ENCODE measurements at places on chromosomes 2 and 18.

- DNase-seq, result no peak
Observed at GRCh38 chr2:234964631-234965461, 13.0 kb downstream of the SH3BP4 start.

DNA sequence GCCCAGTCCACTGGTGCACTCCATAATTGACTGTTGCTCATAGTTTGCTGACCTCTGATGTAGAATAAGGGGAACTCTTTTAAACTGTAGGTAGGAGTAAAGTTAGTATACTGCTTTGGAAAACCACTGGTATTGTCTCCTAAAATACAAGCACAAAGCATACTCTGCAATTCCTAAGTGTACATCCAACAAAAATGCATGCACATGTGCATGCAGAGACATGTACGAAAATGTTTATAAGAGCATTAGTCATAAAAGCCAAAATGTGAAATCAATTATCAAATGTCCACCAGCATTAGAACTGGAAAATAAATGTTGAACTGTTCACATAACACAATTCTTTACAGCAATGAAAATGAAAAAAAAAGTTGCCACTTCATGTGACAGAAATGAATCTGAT lies 39.8 kb upstream of the DDX18 start:
- no peak for DNase-seq

DNA sequence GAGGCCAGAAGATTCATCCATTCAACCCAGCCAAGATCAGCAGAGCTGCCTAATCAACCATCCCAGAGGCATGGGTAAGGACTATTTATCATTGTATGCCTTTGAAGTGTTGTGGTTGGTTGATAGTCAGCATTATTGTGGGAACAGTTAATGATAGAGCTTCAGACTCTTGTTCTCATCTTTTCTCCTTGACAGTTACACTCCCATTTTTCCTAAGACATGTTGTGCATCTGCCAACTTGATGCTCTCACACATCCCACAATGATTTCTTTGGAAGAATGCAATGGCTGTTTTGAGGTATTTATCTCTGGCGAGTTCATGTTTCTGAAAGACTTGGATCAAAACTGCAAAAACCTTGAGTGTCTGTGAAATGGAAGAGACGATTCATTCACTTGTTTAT lies 55.4 kb downstream of the FASTKD2 start:
- no peak for DNase-seq

DNA sequence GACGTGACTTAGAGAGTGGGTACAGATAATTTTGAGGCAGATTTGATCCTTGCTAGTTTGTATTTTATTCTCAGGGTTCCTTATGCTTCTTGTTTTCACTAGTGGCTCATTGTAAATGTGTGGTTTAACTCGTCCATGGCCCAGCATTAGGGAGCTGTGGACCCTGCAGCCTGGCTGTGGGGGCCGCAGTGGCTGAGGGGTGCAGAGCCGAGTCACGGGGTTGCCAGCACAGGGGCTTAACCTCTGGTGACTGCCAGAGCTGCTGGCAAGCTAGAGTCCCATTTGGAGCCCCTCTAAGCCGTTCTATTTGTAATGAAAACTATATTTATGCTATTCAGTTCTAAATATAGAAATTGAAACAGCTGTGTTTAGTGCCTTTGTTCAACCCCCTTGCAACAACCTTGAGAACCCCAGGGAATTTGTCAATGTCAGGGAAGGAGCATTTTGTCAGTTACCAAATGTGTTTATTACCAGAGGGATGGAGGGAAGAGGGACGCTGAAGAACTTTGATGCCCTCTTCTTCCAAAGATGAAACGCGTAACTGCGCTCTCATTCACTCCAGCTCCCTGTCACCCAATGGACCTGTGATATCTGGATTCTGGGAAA lies 269.9 kb downstream of the MYT1L start:
- DNase-seq, result no peak

GRCh38 chr18:79523206-79523735 lies 127.5 kb downstream of the NFATC1 start:
- DNase-seq, result no peak

GRCh38 chr2:131156452-131157149 lies 51.5 kb downstream of the PLEKHB2 start:
- DNase-seq, result no peak

DNA sequence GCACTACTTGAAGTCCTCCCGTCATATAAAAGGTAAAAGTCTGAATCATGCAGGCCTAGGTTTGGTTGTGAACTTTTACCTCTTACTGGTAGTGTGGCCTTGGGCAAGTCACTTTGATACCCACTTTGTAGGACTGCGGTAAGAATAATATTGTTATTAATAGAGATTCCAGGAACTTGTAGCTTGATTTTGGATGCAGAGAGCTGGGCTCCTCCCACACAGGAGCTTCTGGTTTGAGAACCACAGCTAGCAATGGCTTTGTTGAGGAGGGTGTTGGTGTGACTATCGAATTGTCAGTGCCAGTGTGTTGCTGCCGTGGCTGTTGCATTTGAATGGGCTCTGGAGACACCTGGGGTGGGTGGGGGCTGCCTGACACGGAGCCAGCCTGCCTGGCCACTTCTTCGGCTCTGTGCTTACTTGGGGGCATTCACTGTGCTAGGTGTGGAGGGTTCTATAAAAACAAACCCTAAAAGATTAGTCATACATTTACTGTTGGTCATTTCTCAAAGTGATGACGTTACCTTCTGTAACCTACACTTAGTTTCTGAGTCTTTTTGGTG lies 38.5 kb downstream of the ASAP2 start:
- no peak for DNase-seq

GRCh38 chr2:86056590-86057331 lies 48.9 kb downstream of the POLR1A start:
- DNase-seq, result no peak

DNA sequence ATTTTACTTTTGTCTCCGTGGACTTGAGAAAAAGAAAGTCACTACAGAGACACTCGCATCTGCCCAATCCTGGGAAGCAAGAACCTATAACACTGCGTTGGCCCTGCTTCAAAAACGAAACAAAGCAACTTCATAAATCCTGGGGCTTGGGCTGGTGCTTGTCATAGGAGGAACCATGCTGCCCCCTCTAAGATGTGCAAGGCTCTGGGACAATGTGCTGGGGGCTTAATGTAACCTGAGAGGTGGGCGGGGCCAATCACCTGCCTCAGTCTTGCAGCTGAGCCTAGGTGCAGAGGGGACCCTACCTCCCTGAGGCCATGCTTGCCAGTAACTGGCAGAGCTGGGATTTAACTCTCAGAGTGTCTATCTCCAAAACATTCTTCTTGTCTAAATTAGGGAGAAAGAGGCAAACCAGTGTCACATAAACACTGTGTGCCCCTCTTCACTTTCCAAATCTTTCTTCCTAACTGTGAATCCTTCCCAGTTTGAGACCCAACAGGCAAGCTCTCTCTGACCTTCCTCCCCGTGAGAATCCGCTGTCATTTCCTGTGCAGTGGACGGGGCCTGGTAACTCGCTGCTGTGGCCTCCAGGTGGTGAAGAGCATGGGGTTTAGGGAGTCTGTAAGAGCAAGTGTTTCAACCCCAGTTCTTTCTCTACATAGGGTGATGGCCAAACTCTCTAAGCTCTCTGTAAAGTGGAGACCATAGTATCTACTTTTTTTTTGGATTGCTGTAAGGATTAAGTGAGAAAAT lies 115.1 kb downstream of the ACKR3 start:
- no peak for DNase-seq

- no peak for DNase-seq
Observed at GRCh38 chr2:56315376-56315775, 131.6 kb downstream of the CCDC85A start.

DNA sequence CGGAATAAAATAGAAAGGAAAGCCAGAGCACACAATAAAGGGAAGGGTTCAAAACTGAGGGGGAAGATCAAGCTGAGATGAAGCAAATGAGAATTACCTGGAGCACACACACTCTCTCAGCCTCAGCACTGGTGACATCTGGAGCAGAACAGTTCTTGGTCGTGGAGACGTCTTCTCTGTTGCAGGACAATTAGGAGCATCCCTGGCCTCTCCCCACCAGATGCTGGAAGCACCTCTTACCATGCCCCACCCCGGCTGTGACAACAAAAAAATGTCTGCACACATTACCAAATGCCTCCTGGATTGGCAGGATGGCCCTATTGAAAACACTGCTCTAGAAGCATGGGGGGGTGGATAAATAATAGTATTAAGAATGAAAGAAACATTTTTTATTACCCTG lies 43.6 kb upstream of the MAP3K20 start:
- no peak for DNase-seq

GRCh38 chr2:65026154-65026553 lies 30.1 kb upstream of the CEP68 start:
- DNase-seq, result no peak

- DNase-seq, result no peak
Observed at GRCh38 chr2:47339745-47340541, 63.0 kb upstream of the MSH2 start.

Data from NCI-H524 treated with DMSO at 0.1 percent for 48 hours (cell line).